NCI-H226 (cell line): ENCODE measurements at places on chromosomes 2 and 18.

GRCh38 chr2:218476676-218477075 is 57.8 kb downstream of the VIL1 start:
- DNase-seq, result no peak

GRCh38 chr2:105812180-105813044 is 67.7 kb downstream of the NCK2 start:
- peak; percentile 65 for DNase-seq

GRCh38 chr2:161423421-161424393 is 7.6 kb downstream of the TBR1 start:
- DNase-seq, result no peak

- DNase-seq, result no peak
Measured at GRCh38 chr2:85318222-85319074, 9.3 kb downstream of the TGOLN2 start.

GRCh38 chr2:2641541-2642410 is 310.7 kb upstream of the MYT1L start:
- no peak for DNase-seq

DNA sequence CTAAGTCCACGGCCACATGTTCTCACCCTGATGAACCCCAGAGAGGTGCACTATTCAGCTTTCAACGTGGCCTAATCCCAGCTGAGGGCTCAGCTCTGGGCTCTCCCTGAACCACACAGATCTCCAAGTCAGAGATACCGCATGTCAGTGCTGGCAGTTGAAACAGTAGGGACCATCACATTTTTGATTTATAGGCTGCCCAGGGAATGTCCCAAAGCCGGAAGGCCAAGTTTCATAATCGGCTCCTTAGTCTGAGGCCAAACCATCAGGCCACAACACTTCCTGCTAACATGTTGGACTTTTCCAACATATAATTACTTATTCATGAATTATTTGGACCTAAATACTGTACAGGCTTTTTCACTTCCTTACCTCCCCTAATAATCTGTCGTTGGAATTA is 91.9 kb upstream of the KLHL29 start:
- DNase-seq, result no peak
